NCI-H446 (cell line): ENCODE measurements at places on chromosomes 16 and 17.
A peak's percentile ranks its signal among the peaks of the same experiment; 100 is the strongest.

- DNase-seq: no peak
These were observed at the start of gene CYBA for GRCh38 chr16:88650749-88651275. CYBA (minus strand) TSS chr16:88651053; CDS start chr16:88651013, 40 bp downstream.

DNA sequence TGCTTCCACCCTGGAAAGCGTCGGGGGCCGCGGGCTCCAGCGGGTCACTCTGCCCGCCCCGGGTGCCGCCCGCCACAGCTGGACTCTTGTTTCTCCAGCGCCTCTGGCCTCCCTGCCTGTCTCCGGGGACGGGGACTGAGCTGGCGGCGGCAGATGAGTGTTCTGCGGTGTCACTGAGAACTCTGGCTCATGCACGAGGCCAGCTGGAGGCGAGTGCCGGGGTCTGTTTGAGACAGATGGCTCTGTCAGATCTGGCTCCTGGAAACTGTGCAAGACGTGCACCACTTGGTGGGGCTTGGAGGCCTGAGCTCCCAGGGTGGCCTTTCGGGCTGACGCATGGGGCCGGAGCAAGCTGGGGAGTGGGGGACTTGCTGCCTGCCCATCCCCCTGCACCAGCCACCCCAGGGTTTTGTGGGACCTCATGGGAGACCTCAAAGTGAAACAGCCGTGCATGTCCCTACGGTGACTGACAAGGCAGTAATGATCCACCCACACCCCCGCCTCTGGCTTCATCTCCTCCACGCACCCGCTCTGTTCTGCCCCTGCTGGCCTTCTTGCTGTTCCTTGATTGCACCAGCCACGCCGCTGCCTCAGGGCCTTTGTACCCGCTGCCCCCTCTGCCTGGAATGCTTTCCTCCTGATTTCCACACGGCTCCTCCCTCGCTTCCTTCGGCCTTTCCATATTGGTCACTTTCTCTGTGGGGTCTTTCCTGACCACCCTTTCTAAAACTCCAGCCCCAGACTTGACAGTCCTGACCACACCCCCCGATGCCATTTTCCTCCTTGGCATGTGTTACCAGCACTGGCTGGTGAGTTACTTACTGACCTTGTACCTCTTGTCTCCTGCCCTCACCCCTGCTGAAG lies 174.9 kb upstream of the CIBAR2 start:
- DNase-seq: peak; percentile 82

DNA sequence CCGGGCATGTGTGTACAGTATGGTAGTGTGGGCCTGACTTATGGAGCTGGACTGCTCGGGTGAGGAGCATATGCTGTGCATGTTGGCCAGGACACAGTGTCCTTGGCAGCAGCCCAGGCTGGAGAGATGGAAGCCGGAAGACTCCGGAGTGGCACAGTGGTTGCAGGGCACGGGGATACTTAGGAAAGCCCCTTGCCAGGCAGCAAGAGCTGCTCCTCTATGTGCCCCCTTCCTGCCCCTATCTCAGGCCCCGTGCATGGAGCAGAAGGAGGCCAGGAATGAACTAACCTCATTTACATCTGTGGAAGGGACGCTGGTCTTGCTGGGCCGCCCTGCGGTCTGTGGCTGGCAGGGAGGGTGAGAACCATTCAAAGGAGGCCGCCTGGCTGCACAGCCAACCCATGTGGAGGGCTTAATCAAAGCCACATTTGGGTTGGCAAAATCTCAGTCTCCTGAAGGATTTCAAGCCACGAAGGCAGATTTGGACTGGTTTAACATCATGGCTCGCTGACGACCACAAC lies 32.2 kb upstream of the RCVRN start:
- DNase-seq: no peak

- no peak for DNase-seq
These were observed 45.6 kb downstream of the RMI2 start for GRCh38 chr16:11390573-11391495.

DNA sequence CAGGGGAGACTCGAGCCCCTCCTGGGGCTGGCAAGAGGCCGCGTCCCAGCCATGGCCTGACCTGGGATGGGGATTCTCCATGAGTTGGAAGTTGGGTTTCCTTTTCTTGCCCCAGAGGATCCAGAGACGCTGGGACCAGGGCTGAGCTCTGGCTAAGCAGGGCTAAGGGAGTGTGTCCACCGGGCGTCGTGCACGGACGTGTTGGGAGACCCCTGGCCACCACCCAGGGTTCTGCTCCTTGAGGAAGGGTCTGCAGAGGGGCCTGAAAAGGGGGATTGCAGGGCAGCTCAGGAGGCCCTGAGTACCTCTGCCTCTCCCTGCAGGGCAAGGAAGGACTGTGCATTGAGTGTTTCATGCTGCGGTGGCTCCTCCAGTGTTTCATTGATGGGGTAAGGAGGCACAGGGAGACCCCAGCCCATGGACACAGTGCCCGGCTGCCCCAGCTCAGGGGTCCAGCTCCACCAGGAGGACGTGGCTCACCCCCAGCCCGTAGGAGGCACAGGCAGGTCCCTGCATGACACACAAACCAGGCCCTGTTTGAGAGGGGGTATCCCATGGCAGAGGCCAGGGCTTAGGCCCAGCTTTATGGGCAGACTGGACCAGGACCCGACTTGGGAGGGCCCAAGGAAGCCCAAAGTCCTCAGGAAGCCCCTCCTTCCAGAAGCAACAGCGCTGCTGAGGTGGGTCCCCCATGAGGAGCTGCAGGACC lies 47.5 kb downstream of the USP22 start:
- no peak for DNase-seq

DNA sequence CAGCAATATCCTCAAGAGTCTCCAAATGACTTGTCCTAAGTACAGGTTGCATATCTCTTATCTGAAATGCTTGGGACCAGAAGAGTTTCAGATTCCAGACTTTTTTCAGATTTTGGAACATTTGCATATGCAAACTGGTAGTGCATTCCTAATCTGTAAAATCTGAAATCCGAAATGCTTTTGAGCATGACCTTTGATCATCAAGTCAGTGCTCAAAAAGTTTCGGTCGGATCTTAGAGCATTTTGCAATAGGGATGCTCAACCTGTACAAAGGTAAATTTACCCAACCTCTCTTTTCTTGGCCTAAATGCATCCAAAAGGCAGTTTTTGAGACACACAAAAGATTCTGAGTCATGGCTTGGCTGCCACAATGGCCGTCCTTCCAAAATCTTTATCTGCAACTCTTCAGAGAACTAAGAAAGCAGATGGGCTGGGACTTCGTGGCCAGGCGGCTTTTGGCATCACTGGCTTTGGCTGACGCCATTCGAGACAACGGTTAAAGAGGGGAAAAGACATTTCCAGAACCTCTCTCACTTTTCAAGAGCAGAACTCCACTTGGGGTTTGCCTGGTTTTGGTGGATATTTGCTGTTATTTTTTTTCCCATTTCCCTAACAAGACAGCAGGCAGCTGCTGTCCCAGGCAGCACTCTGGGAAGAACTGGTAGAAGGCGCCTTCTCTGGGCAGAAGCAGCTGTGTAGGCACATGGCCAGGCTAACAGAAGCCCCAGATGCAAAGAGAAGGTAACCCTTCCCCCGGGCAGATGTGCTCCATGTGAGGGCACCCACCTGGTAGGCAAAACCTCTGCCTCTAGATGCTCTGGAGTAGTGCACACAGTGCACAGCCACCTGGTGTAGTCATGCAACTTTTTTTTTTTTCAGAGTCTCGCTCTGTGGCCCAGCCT lies 8.9 kb downstream of the CPPED1 start:
- DNase-seq: peak; percentile 63

- no peak for DNase-seq
These were observed 31.9 kb upstream of the CBX4 start for GRCh38 chr17:79871131-79871530.

DNA sequence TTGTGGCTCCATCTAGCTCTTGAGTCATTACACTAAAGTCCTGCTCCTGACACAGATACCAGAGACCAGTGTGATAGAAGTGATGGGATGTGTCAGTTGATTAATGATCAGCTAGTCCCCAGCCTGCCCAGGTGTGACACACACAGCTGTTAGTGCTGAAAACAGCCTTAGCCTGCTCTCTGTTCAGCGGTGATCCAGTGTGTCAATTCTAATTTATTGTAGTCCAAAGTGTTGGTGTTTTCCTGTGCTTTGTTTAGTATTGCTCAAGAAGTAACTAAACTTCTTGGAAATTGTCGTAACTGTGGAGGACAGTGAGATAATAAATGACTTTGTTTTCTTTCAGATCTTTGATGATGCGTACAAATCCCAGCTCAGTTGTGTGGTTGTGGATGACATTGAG lies 92.3 kb downstream of the WNT3 start:
- no peak for DNase-seq

DNA sequence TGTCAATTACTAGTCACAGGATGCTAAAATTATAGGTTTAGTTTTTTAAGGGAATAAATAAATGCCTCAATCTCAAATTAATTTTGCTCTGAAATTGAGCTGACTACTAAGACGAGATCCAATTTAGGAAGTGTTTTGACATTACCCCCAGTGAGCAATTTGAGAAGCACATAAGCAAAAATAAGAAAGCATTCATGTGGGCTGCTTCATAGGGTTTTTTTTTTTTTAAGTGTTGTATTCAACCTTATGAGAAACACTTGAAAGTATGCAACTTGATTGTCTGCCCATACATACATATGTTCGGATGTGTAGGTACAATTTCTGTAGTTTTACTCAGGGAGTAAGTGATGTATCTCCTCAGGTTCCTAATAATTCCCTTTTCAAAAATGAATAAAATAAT lies 77.6 kb downstream of the PRKCA start:
- no peak for DNase-seq

GRCh38 chr16:47142486-47142820 lies 1.3 kb downstream of the NETO2 start:
- no peak for DNase-seq

GRCh38 chr16:28218109-28218508 lies 6.3 kb upstream of the XPO6 start:
- DNase-seq: no peak

- no peak for DNase-seq
These were observed 31.0 kb downstream of the CPNE2 start for GRCh38 chr16:57123216-57123973.

GRCh38 chr16:1378087-1378803 lies 26.5 kb downstream of the GNPTG start:
- no peak for DNase-seq
